Cerebellar nuclear complex (tissue), 1 donor: ENCODE measurements at places on chromosomes 7 and 10.

DNA sequence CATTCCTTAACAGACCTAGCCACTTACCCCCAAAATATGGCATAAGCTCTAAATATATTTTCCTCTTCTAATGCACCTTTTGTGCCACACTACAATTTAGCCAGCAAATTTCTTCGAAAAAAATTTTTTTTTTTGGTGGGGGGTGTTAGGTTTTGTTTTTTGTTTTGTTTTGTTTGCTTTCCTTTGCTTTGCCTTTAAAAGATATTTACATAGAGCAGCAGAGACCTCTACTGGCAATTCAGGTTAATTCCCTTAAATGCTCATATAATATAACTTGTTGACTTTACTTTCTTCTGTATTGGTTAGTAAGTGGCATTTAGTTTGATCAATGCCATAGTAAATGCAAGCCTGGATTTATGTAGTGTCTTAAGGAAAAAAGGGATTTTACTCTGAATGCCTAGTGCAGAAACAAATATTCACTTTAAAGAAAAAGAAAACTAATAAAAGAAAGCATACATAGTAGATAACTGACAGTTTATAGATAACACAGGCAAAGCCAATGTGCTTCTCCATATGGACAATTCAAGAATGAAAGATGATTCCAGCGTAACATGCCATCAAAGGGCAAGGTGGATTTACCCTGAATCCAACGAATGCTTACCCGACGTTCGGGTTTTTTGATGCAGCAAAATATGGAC is 1250.6 kb downstream of the GATA3 start:
- no peak for DNase-seq

GRCh38 chr7:51636503-51636902 is 319.9 kb upstream of the COBL start:
- no peak for DNase-seq

DNA sequence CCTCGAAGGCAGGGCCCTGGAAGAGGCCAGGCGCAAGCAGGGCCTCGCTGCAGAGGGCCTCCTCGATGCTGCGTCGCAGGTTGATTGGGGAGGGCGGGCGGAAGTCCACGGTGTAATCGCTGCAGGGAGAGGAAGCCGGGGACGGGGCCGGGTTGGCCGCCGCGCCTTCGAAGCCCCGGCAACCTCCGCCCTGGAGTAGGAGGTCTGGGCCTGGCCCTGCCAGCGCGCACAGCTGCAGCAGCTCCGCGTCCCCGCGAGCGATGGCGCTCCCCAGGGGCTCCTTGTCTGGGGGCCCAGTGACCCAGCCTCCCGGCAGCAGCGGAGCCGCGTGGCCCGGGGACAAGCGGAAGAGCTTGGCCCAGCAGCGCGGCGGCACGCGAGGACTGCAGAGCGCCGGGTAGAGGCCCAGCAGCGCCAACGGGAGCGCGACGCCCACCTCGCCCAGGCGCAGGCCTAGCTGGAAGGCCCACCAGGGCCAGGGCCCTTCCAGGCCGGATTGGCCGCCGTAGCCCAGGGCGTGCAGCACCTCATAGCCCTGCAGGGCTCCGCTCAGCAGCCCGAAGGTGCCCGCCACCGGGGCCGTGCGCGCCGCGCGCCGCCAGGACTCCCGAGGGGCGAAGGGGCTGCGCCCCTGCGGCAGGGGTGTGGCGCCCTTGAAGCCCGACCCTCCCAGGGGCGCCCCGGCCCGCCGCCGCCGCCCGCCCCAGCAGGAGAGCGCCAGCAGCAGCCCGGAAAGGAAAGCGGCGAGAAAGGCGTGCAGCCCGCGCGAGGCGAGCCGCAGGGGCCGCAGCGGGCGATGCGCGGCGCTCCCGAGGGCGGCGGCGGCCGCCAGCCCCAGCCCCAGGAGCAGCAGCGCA is 7.8 kb upstream of the RBM28 start:
- no peak for DNase-seq

DNA sequence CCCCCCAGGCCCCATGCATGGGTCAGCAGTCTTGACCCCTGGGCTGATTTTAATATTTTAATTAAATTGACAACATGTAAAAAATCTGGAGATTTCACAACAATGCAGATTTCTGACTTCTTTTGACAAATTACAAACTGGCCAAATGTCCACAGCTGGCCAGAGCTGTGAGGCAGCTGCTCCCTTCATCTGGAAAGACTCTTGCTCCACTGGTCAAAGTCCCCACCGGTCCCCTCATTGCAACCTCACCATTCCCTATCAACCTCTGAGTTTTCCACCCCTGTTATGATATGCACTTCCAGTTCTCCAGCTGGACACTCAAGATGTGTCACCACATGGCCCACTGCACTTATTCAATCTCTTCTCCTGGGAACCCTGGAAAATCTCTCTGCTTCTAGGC is 266.2 kb downstream of the KCNMA1 start:
- no peak for DNase-seq

DNA sequence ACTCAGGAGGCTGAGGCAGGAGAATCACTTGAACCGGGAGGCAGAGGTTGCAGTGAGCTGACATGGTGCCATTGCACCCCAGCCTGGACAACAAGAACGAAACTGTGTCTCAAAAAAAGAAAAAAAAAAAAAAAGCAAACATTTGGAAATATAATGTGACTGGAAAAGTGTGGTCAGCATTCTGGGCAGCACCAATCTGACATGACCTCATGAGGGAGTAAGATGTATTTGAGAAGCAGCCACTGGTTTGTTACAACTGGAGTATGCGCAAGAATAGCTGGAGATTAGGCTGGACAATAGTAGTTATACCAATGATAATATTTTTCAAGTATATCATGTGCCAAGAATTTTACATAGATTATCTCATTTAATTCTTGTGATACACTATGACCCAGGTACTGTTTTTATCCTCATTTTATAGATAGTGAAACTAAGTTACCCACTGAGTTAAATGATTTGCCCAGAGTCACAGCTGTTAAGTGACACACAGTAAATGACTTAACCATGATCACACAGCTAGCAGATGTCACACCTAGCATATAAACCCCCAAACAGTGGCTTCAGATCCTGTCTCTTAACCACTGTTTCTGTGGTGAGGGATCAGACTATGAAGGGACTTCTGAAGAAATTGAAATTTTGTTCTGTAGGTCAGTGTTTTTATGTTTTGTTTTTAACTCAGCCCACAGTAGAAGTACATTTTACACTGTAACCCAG is 11.1 kb downstream of the MCU start:
- DNase-seq = no peak

- no peak for DNase-seq
Observed at GRCh38 chr7:64686493-64687184, 20.7 kb downstream of the ZNF107 start.

- no peak for DNase-seq
Observed at GRCh38 chr7:64875658-64876406, 27.2 kb upstream of the ZNF273 start.

GRCh38 chr10:28177944-28178637 is 124.8 kb downstream of the MPP7 start:
- no peak for DNase-seq

GRCh38 chr10:124386186-124387077 is 32.3 kb downstream of the OAT start:
- no peak for DNase-seq

DNA sequence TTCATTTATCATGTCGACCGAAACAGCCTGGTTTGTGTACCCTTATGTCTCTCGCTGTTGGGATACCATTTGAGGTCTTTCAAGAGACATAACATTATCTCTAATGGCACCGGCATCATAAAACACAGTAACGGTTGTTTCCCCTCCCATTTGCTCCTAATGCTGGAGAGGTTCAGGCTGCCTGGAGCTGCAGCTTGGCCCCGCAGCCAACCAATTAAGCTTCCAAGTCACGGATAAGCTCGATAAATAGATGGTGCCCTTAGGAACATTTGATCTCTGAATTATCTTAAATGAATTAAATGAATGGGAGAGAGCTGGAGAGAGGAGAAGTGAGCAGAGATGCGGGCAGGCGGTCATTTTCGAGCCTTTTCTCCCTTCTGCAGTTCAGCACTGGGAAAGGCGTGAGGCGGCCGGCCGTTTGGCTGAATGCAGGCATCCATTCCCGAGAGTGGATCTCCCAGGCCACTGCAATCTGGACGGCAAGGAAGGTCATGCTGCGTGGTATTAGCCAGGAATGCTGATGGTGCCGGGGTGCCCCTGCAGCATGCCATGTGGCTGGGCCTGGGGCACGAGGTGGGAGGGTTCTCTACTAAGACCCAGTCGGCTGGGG is 12.6 kb downstream of the CPA4 start:
- no peak for DNase-seq
